ENCODE measurements at places on chromosomes 5 and 9. TPM values are rescaled to one million over a fixed set of nuclear protein-coding genes. Genes with fewer than 3 reads are reported as not detected.
A peak's percentile ranks its signal among the peaks of the same experiment; 100 is the strongest.

DNA sequence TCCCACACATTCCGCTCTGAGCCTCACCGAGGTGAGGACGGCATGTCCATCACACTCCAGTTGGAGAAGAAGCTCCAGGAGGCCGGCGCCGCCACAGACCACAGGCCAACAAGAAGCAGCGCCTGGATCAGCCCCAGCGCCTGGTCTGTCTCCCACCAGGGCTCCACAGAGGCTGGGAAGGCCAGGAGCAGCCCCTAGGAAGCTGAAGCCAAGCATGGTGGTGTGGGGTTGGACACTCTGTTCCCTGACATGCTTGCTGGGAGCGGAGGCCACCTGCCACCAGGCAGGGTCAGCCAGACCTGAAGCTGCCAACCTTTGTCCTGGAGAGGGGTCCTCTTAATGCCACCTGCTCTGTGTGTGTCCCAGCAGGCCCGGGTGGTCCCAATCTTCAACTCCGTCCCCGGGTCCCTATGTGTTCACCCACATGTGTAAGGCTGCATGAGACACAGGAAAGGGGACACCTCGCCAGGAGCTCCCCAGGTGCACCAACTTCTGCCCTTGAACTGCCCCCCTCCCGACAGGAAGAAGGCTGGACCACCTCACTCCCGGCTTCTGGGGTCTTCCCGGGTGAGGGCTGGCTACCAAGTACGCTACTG is 140.1 kb upstream of the PPP1R26 start:
- DNase-seq, result peak; percentile 61

DNA sequence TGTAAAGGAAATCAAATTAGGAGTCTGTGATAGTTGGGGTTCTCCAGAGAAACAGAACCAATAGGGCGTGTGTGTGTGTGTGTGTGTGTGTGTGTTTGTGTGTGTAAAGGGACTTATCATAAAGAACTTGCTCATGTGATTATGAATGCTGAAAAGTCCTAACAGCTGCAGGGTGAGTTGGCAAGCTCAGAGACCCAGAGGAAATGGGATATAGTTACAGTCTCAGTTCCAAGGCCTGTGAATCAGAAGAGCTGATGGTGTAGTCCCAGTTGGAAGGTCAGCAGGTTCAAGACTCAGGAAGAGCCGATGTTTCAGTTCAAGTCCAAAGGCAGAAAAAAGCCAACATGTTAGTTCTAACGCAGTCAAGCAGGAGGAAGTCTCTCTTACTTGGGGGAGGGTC is 214.2 kb downstream of the ELAVL2 start:
- no peak for DNase-seq

DNA sequence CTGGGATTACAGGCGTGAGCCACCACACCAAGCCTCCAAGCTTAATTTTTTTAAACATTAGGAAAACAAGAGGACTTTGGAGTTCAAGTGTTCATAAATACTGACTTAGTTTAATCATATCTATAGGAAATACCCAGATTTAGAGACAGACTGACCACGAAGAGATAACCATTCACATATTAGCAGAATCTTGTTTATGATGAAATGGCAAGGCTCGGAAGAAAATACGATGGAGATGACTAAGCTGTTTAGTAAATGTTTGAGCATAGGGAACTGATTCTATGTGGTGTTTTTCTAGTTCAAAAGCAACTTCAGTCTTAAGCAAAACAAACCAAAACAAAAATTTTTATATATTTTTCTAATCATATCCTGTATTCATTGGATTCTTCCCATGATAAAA is 13.5 kb upstream of the TUSC1 start:
- no peak for DNase-seq

DNA sequence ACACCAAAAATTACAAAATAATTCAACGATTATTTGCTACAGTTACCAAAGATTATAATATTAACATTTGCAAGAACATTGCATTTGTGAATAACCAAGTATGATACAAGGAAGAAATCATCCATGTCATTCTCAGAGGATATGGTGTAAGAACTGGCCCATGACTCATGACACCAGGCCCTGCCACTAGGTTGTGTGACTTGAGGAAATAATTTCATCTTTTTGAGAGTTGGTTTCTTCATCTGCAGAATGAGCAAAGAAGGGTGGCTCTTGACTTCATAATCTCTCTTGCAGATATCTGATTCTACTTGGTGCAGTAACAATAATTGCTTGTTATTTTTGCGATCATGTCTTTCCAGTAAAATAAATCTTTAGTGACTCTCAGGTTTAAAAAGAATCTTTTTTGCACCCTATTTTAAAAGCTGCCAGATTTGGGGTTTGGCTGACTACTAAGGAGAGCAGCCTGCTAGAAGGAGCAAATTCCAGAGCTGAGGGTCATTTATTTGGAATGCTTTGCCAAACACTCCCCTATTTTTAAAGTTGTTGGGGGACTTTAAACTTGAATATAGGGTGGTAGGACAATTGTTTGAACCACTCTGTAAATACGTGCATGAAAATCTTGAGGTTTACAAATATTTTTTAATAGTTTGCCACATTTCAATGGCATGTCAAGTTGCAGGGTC is 23.5 kb downstream of the ITGA1 start:
- DNase-seq, result peak; percentile 64

DNA sequence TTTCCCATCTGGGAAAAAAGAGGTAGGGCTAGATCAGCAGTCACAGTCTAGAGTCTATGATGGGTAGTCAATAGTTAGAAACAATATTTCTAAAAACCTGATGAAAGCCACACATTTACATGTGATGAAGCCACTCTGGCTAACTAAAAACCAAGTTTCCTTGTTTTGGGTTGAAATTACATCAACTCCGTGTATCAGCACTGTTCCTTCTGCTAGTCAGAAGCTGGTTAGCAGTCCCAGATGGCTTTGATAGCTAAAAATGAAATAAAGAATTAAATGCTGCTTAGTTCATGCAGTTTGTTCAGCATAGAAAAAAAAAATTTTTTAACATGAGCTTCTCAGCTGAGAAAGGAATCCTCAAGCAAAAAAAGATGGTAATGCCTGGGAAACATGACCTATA is 136.7 kb downstream of the FAM114A2 start:
- no peak for DNase-seq

- peak; percentile 81 for DNase-seq
Measured at GRCh38 chr5:42811591-42812446, at the start of gene SELENOP. SELENOP (minus strand) TSS chr5:42811892; CDS start chr5:42808353, 3,539 bp downstream.

GRCh38 chr5:82885627-82886389 is 191.4 kb downstream of the TMEM167A start:
- DNase-seq, result no peak

- no peak for DNase-seq
Measured at GRCh38 chr5:58276431-58276830, 183.5 kb downstream of the PLK2 start.

DNA sequence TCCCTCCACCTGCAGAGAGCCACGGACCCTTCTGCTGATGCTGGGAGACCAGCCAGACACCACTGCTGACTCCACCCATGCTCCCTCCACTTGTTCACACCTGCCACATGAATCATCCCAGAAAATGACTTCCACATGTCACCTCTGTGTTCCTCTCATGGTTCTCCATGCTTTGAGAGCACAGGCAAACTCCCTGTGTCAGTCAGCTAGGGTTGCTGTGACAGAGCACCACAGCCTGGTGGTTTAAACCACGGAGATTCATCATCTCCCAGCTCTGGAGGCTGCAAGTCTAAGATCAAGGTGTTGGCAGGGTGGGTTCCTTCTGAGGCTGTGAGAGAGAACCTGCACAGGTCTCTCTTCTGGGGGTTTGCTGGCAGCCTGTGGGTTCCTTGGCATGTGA is 381.4 kb downstream of the GADD45G start:
- DNase-seq, result no peak

DNA sequence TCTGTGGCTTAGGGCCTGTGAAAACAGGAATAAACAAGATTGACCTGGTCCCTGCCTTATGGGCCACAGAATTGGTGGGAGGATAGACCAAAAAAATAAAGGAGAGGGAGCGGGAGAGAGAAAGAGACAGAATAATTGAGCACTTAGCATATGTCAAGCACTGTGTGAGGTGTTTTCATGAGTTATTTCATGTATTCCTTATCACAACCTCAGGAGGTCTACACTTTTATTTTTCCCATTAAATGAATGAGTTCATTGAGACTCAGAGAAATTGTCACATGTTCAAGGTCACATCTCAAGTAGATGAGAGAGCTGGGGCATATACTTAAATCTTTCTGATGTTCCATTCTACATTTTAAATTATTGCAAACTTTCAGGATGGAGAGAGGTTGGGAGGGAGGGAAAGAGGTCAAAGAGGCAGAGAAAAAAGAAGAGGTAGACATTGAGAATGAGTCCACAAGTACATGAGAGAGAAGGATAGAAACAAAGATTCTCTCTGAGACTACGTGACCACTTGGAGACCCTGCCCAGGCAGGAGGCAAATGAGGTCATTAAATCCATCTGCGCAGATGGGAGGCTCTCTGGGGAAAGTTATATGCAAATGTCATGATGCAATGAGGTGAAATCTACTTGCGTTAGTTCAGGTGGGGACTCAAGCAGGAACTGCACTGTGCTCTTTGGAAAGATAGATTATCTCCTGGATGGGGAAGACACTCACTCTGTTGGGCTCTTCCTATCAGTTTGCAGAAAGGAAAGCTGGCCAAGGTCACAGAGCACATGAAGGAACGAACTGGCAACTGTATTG is 241.5 kb downstream of the PAPPA start:
- no peak for DNase-seq

DNA sequence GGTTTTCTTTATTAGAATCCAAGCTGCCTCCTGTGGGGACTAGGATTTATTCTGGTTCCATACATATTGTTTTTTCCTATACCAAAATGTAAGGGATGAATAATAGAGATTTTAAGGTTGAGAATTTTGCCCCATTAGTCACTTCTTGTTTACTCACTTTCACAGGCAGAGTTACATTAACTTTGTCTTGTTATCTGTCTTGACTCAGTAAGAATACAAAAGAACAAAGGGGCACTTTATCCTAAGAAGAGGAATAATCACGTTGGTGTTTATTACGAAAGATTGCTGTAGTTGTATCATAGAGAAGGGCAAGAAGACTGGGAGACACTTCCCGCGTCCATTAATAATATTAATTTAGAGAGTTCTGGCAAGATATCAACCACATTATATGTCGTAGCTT is 599.7 kb upstream of the FTMT start:
- DNase-seq, result no peak

- DNase-seq, result no peak
Measured at GRCh38 chr9:121198512-121199042, 3.1 kb downstream of the RAB14 start.

- DNase-seq, result no peak
Measured at GRCh38 chr9:132147331-132147730, 14.5 kb upstream of the NTNG2 start.

DNA sequence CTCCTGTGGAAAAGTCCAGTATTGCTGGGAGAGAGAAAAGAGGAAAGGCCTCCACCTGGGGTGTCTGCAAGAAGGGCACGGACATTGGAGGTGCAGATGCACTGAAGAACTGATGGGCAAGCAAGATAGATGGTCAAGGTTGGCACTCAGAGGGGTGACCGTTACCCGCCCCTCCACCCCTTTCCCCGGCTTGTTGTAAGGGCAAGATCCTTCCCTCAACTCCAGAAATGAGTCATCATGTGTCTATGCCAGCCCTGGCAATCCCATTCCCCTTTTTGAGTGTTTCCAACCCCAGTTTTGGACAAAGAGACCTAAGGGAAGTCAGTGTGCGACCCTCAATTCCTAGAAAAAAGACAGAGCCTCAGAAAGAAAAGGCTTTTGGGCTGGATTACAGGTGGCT is 34.9 kb upstream of the ATP6V1G1 start:
- DNase-seq, result no peak

DNA sequence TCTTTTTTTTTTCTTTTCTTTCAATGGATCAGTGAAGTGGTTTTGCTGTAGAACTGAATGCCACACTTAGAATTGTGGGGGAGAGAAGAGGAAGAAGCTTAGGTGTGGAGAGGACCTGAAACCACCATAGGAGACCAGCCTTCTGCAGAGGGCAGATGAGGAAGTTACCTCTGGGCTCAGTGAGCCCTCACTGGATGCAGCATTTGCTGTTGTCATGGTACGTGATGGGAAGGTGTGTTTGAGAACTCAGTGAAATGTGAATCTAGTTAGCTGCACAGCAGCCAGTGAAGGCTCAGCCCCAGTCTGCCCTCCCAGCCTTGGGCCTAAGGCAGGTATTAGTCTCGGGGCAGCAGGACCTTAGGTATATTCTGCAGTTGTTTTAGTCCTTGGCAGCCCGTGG is 17.5 kb downstream of the CYFIP2 start:
- DNase-seq, result no peak

DNA sequence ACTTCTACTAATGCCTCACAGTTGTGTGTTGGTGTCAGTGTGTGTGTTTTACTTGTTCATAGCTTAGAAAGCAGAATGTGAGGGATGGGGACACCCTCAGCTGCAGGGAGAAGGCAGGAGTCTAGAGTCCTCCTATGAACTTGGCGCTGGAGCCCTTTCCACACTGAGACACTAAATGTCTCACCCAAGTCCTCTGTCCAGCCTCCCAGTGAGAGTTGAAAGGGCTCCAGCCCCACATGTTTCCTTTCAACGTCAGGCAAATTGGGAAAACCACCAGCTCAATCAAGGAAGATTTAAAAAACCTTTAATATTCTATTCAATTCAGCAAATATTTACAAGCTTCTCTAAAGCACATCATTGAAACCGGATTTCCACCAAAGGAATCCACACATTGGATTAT is 167.6 kb upstream of the MSX2 start:
- DNase-seq, result no peak

DNA sequence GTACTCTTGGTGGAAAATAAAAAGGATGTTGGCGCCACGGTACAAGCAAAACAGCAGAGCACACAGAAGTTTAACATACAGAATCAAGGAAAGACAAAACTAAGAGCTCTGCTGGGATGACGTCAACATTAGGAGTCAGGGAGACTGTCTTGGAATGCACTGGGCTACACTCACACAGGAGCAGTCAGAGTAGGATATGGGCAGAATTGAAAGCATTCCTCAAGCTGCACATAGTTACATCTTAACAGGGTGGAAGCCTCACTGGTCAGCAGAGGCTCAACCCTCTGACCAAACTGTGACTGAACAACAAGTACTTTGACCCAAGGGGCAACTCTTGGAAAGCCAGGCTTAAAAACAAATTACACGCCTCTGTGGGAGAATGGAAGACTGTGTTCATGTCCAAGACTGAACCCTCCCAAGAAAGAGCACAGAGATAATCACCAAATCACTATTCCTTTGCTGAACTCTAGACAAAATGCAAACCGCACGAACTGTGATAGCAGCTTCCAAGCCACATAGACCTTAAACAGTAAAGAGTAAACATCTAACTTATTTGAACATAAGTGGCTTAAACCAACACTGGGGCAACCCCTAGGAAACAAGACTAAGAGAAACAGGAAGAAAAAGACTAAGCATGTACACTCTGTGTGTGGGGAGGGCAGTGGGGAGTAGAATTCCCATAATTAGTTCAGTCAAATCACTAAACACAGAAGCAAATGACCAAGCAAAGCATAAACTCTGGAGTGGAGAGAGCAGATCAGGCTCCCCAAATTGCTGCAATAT is 772.7 kb downstream of the PRELID2 start:
- no peak for DNase-seq

The POU5F2 gene
- 6.1 TPM for total RNA-seq

The STXBP1 gene
- total RNA-seq, result 97.2 TPM

The TERT gene
- not detected for total RNA-seq

The MYMK gene
- not detected for total RNA-seq

The NUTM2F gene
- total RNA-seq, result not detected

The MAPKAP1 gene
- 155 TPM for total RNA-seq

The GABRA6 gene
- not detected for total RNA-seq

The PCDHGB1 gene
- 5.0 TPM for total RNA-seq
